ENCODE measurements at places on chromosomes 3 and 15.

GRCh38 chr3:138230525-138230924 lies 43.4 kb downstream of the ARMC8 start:
- DNase-seq, result no peak

DNA sequence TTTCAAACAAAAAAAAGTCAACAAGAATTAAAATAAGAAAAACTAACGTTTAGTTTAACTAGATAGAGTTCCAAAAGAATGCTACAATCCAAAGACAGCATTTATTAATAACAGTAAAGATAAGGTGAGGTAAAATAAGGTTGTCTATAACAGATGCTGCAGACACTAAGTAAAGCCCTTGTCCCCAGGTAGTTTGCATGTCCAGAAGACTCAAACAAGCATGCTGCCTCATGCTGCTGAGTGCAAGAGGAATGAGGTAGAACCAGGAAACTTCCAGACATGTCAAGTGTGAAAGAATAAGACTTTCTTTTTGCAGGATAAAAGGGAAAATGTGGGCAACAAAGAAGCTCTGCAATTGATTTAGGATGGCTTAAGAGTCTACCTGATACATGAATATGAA lies 439.2 kb downstream of the PLOD2 start:
- no peak for DNase-seq

GRCh38 chr3:169218314-169218983 lies 445.1 kb downstream of the MECOM start:
- no peak for DNase-seq

GRCh38 chr15:72671525-72671924 lies 14.5 kb downstream of the HIGD2B start:
- no peak for DNase-seq
